ENCODE measurements at places on chromosomes 16 and 17. TPM values are rescaled to one million over a fixed set of nuclear protein-coding genes. Genes with fewer than 3 reads are reported as not detected.

Gene TBX2
- 0.25 TPM for total RNA-seq

Gene TMC7
- 0.88 TPM for total RNA-seq

Gene ZP2
- total RNA-seq, result not detected

Gene SLC9A5
- 0.71 TPM for total RNA-seq

Gene CHST4
- not detected for total RNA-seq

Gene VMO1
- total RNA-seq, result not detected

Gene DLX4
- 3.3 TPM for total RNA-seq

Gene PRDM7
- not detected for total RNA-seq

Gene CEMP1
- 5.9 TPM for total RNA-seq

Gene CPNE7
- total RNA-seq, result 1.1 TPM

Gene CCL5
- 1.3 TPM for total RNA-seq

Gene UMOD
- total RNA-seq, result not detected

Gene KRT31
- 20.1 TPM for total RNA-seq

Gene ATP2A3
- 8.5 TPM for total RNA-seq

Gene CCT6B
- total RNA-seq, result 2.1 TPM

Gene BIRC5
- 5.9 TPM for total RNA-seq

Gene CDH3
- total RNA-seq, result 37.4 TPM

Gene CHST6
- 0.56 TPM for total RNA-seq

Gene NKD1
- total RNA-seq, result 15.2 TPM

Gene MEFV
- total RNA-seq, result 0.97 TPM

Gene SYNGR3
- total RNA-seq, result 0.78 TPM

Gene C1QTNF8
- total RNA-seq, result not detected

Gene ABCA10
- 1.9 TPM for total RNA-seq

Gene FAM20A
- 5.8 TPM for total RNA-seq

Gene TM4SF5
- not detected for total RNA-seq

Gene ADAMTS18
- total RNA-seq, result not detected

Gene TPSG1
- total RNA-seq, result 0.32 TPM

Gene TBC1D3C
- not detected for total RNA-seq

Gene NUDT7
- 10.7 TPM for total RNA-seq

Gene TBC1D3E
- total RNA-seq, result not detected

Gene PTX4
- not detected for total RNA-seq

Gene TERB1
- total RNA-seq, result 0.19 TPM

Gene FASN
- total RNA-seq, result 253 TPM

Gene RNF227
- total RNA-seq, result 111 TPM

Gene NAGLU
- total RNA-seq, result 50.5 TPM

Gene MFAP4
- 11.1 TPM for total RNA-seq

Gene RGS9
- 3.2 TPM for total RNA-seq

Gene MT1G
- total RNA-seq, result not detected

Gene HOXB4
- total RNA-seq, result 1.8 TPM

Gene CLEC18B
- total RNA-seq, result 1.4 TPM

Gene TNFRSF13B
- not detected for total RNA-seq

Gene ST6GALNAC2
- total RNA-seq, result 78.0 TPM

Gene PSME3
- 82.0 TPM for total RNA-seq

Gene SPN
- total RNA-seq, result 5.1 TPM

Gene CES5A
- total RNA-seq, result 0.34 TPM

Gene BEAN1
- total RNA-seq, result 0.72 TPM

Gene AIPL1
- not detected for total RNA-seq

Gene SEPTIN12
- not detected for total RNA-seq

Gene MYADML2
- not detected for total RNA-seq

Gene LMF1
- 50.0 TPM for total RNA-seq

Gene CFAP97D1
- total RNA-seq, result not detected

Gene TRIM72
- not detected for total RNA-seq

Data from lower leg skin (tissue), 4 donors.